AML-193 (cell line): ENCODE measurements at places on chromosomes 13 and 19.

- no peak for DNase-seq
Observed at GRCh38 chr13:37870895-37871550, 1.5 kb upstream of the TRPC4 start.

DNA sequence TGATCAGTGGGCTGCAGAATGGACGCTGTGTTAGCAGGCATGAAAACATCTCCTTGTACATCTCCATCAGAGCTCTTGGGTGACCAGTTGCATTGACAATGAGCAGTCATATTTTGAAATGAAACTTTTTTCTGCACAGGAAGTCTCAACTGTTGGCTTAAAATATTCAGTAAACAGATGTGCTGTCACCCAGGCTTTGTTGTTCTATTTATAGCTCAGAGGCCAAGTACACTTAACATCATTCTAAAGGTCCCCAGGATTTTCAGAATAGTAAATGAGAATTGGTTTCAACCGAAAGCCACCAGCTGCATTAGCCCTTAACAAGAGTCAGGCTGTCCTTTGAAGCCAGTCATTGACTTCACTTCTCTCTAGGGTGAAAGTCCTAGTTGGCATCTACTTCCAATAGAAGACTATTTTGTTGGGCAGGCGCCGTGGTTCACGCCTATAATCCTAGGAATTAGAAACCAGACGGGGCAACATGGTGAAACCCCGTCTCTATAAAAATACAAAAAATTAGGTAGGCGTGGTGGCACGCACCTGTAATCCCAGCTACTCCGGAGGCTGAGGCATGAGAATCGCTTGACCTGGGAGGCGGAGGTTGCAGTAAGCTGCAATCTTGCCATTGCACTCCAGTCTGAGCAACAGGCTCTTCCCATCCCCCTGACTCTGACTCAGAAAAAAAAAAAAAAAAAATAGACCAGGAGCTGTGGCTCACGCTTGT is 7.9 kb upstream of the PDE4A start:
- DNase-seq = no peak

GRCh38 chr13:42334329-42334706 is 62.4 kb downstream of the AKAP11 start:
- DNase-seq = no peak

DNA sequence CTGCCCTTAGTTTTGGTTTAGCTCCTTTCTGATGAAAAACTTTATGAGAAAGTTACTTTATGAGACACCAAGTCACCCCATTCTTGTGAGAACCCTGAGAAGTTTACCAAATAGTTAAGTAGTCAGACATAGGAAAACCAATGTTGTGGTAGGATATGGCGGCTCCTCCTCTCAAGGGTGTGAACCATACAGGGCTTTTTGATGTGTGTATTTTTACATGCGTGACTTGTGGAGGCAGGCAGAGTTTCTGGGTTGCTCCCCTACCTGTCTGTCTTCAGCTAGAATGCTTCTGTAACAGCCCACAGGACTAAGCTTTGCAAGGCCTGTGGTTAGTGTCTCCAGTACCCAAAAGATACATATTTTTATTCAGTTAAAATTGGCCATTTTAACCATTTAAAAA is 18.3 kb downstream of the UBAC2 start:
- no peak for DNase-seq

DNA sequence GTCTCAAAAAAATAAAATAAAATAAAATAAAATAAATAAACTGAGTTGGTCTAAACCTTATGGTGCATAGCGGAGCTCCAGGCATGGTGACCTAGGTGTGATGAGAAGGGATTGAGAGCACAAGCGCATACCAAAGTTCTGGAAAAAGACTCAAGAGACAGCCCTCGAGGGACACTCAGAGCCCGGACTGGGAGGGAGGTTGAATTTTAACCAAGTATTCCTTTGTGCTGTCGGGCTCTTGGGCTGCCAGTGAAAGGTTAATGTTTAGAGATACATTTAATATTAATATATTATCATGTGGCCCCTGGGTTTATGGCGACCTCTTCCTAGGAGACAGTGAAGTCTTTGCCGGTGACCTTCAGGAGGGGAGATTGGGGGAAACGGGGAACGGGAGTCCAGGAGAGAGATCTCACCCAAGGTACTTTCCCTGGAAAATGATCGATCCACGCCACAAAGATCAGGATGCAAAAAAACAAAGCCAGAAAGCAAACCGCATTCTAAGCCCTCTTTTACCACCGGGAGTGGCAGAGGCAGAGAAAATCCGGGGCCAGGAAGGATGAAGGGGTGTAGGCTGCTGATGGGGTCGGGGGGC is 1.6 kb downstream of the FUT6 start:
- DNase-seq = no peak

- no peak for DNase-seq
Observed at GRCh38 chr19:46406976-46407375, 6.4 kb downstream of the CCDC8 start.

DNA sequence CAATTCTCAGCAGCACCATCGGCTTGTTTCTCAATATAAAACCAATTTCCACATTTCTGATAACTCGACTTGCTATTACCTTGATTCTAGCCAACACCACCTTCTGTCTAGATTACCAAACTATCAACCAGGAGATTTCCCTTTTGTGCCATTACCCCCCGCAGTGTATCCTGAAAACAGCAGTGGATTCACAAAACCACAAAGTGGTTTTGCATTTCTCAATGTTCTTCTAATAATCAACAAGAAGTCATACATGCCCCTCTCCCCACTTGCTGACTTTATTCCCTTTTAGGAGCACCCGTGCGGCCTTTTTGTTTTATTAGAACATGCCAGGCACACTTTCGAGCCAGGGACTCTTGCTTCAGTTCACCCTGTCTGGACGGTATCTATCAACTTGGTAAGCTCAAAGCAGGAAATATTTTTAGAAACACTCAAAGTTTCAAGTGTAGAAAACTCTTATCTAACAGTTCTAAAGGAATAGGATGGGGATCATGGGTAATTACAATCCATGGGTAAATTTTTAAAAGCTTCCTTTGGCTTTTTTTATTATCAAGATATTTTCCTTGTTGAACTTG is 967.4 kb downstream of the EFNB2 start:
- DNase-seq = no peak

DNA sequence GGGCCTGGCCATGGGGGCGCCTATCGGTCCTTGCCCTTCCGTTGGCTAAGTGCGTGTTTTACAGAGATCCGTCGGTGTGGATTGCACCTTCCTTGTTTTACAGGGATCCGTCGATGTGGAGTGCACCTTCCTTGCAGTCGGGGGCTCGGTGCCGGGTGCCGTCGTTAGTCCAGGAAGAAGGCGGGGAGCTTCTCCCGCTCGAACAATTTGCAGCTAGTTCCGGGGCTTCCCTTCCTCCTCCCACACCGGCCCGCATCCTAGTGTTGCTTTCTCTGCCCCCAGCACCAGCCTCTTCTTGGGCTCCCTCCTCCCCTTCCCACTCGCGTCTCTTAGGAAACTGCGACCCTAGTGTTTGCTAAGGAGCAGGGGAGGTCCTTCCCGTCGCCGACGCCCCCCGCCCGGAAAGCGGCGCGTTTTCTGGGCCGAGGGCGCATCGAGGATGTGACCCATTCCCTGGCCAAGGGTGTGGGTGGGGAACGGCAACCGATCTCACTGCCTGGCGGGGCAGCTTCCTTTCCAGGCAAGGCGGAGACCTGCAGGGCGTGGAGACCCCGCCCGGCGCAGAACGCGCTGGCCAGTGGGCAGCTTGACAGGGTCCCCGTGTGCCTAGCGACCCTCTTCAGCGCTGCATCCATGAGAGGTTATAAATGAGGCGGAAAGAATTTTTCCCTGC is 75.7 kb upstream of the ZNF91 start:
- DNase-seq = no peak

GRCh38 chr19:29467824-29468401 is 57.9 kb upstream of the VSTM2B start:
- DNase-seq = peak; percentile 6

- DNase-seq = no peak
Observed at GRCh38 chr13:51235756-51236490, 13.7 kb downstream of the FAM124A start.

DNA sequence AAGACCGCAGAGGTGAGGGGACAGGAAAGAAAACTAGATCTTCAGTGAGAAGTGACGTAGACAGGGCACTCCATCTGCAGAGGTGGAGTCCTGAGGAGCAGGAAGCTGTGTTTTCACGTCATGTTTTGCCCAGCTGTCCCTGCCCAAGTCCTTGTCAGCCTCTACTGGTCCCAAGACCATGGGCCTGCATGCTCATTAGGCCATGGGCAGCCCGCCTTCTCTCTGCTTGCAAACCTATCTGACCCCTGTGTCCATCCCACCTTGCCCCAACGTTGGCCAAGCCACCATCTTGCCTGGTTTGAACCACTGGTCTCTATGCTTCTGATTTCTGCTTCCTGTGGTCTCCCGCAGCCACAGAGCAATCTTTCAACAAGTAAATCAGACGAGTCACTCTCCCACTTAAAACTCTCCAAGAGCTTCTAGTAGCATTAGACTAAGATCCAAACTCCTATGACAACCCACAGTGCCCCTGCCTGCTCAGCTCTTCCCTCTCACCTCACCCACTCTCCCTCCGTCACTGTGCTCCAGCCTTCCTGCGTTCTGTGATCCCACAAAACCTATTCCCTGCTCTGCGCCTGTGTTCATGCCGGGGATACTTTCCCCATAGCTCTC is 18.6 kb upstream of the CCNE1 start:
- no peak for DNase-seq

DNA sequence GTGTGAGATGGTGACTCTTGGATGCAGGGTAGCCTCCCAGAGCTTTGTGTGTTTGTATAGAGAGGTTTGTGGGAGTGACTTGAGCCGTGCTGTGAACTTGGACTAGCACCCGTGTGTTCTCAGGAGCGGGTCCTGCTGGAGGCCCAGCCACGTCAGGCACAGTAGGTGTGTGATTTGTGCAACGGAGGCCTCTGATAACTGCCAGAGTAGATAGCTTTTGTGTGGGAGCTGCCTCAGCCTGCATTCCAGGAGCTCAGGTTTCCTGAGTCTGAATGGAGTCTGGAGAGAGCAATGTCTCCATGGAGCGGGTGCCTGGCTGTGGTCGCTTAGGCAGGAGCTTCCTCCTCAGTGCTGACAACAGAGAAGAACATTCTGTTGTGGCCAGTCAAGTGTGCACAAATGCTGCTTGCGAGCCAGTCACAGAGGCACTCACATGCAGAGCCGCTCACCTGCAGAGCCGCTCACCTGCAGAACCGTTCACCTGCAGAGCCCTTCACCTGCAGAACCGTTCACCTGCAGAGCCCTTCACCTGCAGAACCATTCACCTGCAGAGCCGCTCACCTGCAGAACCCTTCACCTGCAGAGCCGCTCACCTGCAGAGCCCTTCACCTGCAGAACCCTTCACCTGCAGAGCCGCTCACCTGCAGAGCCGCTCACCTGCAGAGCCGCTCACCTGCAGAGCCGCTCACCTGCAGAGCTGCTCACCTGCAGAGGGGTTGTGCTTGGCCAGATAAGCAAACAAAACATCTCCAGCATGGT is 32.6 kb downstream of the TFDP1 start:
- DNase-seq = no peak

DNA sequence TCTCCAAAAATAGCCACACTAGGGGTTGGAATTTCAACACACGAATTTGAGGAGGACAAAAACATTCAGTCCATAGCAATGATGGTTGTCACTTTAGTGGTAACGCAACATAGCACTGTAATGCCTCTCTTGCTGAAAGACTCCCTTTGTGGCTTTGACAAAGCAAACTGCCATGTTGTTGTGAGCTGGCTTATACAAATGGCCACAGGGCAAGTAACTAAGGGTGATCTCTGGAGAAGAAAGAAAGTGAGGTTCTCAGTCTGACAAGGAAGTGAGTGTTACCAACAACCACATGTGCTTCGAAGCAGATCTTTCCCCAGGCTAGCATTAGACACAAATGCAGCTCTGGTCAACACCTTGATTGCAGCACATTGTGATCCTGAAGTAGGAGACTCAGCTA is 79.1 kb upstream of the PCDH17 start:
- DNase-seq = peak; percentile 52

DNA sequence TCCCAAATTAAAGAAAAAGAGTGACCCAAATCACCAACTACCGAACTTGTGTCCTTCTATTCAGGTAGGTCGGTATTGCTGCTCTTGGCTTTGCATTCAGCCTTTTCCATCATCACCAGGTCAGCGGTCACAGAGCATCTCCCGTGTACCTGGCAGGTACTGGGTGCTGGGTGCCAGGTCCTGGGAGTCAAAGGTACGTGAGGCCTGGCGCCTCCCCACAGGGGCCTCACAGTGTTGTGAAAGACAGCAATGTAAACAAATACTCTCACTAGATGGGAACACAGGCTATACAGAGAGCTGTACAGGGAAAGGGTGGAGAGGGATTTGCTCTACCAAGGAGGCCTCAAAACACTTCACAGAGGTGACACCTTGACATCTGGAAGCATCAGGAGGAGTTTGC is 86.7 kb downstream of the ZIC5 start:
- no peak for DNase-seq

DNA sequence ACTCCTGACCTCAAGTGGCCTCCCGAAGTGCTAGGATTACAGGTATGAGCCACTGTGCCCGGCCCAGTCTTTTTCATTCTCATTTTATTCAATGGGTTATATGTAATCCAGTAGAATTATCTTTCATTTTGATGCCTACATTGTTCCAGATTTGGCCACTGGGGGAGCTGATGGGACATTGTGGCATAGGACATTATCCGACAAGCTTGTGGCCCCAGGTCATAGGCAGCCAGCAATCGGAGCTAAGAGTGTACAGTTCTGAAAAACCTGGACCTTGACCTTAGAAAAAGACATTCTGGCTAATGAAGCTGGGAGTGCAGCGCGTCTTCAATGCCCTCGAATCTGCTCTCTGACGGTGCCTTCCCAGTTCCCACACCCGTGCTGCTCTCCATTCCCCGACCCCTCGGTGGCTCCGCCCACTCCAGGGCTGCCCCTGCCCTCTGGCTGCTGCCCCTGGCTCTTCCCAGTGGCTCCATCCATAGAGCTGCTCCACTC is 108.7 kb downstream of the TEX29 start:
- DNase-seq = no peak
